ENCODE measurements at places on chromosomes 16 and 17.

- DNase-seq, result no peak
These were observed 10.0 kb upstream of the CD300LD start for GRCh38 chr17:74601944-74602572.

DNA sequence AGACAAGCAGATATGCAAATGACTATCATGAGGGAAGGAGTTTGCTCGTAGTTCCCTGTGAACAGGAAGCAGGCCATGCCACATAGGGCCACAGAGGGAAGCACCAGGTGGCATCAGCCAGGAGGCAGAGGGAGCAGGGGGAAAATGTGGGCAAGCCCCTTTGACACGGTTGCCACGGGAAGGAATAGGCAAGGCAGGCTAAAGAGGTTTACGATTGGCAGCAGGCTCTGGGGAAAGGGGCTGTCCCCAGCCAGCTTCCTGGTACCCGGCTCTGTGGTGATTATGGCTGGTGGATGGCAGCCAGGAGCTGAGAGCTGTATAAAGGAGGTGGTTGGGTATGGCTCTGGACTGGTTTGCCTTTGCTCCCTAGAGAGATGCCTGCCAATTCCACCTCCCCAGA lies 848 bp downstream of the CES3 start:
- no peak for DNase-seq

GRCh38 chr16:50323335-50324011 lies 45.3 kb downstream of the BRD7 start:
- DNase-seq, result no peak

GRCh38 chr17:78127239-78127887 lies 1.2 kb downstream of the TMC6 start:
- no peak for DNase-seq

GRCh38 chr16:3856367-3857141 lies 24.0 kb downstream of the CREBBP start:
- DNase-seq, result no peak

- no peak for DNase-seq
These were observed 6.6 kb upstream of the SLC12A3 start for GRCh38 chr16:56858374-56858773.

DNA sequence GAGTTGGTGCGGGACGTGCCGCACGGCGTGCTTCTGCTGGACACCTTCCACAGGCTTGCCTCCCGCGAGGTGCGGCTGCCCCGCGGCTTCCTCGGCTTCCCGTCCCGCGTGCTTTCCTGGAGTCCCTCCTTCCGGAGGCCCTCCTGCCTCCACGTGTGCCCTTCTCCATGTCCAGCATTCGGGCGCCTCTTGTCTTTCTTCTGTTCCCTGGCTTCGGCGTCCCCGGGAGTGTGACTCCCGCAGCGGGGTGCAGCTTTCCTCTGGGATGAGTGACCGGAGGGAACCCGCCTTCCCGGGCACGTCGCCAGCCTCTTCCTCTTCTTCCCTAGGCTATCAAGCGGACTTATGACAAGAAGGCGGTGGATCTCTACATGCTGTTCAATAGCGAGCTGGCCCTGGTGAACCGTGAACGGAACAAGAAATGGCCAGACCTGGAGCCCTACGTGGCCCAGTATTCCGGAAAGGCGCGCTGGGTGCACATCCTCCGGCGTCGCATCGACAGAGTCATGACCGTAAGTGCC lies 23.0 kb downstream of the DNAH2 start:
- DNase-seq, result no peak

DNA sequence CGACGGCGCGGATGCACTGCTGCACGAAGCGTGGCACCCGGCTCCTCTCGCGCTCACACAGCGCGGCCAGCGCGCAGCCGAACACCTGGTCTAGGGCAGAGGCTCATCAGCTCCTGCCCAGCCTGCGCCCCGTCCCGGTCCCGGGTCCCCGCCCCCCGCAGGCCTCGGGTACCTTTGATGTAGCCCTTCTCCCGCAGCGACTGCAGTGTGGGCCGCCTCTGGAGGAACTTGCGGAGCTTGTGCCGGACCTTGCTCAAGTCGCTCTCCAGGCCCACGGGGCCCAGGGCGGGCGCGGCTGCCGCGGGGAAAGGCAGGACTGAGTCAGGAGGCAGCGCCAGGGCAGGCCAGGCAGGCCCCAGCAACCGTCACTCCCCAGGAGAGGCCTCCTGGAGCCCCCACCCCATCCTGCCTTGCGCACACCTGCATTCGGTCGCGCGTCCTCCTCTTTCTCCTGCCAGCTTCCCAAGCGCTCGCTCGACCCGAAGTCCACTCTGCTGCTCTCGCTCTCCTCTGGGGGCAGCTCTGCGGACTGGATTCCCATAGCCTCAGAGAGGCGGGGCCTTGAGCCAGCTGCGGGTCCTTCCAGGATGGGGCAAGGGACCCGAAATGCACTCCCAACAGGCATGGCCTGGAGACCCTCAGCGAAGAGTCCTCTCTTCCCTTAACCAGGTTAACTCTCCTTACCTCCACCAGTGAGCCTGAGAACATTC lies 36.0 kb downstream of the ARHGAP27 start:
- DNase-seq, result no peak

- DNase-seq, result peak; percentile 19
These were observed 381 bp upstream of the HSD11B2 start for GRCh38 chr16:67430504-67430976.

GRCh38 chr17:38465391-38466345 lies 37.4 kb downstream of the ARHGAP23 start:
- DNase-seq, result no peak

Data from stimulated activated CD8-positive, alpha-beta memory T cell treated with anti-CD3 and anti-CD28 coated beads, Interleukin-7, amount 100 ng/mL, for 4 hours (primary cell).